ENCODE measurements at places on chromosomes 3 and 15.

DNA sequence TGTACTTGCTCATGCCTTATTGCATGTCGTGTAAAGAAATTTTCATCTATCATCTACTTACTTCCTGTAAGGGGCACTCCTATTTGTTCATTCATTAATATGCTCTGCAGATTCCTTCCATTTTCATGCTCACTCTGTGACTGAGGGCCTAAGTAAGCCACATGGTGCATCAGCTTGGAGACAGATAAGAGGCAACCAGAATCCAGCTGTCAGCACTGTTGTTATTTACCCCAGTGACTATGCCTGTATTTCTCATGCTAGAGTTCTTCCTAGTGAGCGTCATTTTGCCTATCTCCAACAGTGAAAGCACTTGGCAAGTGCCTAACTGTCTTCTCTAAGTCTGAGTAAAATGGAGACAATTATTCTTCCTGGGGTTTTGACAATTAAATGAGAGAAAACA is 124.8 kb upstream of the ABI3BP start:
- DNase-seq, result no peak

DNA sequence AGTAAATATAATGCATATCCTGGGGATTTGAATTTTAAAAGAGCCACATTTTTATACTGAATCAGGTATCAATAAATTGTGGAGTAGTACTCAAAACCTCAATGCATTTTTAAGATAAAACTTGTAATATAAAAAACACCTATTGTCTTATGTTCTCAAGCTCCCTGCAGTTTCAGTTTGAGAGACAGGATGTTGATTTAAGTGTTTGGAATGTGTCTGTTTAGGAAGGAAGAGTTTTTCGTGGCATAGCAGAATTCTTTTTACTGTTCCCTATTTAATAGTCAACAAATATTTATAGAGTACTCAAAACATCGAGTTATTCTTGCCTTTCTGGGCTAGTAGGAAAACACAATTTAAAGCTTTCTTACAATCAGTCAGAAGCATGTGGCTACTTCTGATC is 146.1 kb upstream of the BCHE start:
- DNase-seq, result no peak

DNA sequence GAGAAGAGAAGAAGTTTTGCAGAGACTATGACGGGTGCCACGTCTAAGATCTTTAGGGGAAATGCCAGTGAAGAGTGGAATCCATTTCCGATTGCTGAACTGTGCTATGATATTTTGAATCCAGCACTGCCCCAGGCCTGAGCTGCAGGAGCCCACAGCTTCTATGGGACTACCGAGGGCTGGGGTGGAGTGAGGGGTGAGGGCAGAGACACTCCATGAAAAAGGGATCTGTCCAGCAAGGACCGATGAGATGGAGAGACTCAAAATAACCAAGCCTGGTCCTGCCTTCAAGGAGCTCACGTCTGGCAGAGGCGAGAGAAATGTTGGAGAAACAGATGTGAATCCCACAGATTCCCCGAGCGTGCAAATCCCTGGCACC is 79.8 kb upstream of the MEF2A start:
- DNase-seq, result no peak

GRCh38 chr3:115676336-115676735 is 53.0 kb downstream of the GAP43 start:
- DNase-seq, result no peak

DNA sequence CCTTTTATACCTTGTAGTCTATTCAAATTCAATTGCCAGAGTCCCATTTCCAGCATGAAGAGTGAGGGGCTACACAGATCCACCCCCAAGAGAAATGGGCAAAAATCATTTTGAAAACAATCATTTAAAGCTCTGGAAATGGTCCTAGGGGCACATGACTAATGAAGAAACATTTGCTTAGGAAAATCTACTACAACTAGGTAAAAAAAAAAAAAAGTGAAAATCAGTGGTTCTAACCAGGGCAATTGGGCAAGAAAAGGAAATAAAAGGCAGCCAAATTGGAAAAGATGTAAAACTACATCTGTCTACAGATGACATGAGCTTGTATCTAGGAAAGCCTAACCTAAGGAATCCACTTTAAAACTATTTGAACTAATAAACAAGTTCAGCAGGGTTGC is 9.4 kb downstream of the IMPG2 start:
- DNase-seq, result no peak

DNA sequence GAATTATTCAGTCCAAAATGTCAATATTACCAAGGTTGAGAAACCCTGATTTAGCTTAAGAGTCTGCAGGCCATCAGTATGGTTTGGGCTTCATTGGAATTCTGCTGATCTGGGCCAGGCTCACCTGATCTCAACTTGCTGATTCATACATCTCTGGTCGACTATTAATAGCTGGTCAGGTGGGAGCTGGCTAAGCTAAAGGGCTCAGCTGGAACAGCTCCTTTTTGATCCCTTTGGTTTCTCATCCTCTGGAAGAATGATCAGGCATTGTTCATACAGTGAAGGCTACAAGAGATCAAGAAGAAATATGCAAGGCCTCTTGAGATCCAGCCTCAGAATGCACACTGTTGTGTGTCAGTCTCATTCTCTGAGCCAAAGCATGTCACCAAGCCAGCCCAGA is 123.3 kb upstream of the MME start:
- no peak for DNase-seq

GRCh38 chr15:63232943-63233342 is 43.5 kb downstream of the RAB8B start:
- no peak for DNase-seq

GRCh38 chr3:109081746-109082510 is 36.0 kb downstream of the MORC1 start:
- DNase-seq, result no peak

DNA sequence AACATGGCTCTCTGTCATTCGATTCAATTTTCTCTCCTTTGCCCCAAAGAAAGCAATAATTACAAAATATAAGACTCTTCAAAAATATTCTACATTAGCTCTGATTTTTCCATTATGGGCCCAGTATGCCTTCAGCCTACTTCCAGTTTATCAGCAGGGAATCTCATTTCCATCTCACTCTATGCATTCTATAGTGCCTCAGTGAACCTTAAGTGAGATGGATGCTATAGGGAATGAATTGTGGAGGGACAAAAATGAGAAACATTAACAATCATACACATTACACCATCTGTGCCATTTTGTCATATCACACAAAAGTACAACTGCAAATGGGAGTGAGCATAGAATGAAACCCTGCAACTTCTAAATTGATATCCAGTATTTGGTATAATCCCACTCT is 50.7 kb upstream of the TSPAN3 start:
- no peak for DNase-seq

GRCh38 chr3:16587681-16588060 is 17.6 kb downstream of the DAZL start:
- peak; percentile 23 for DNase-seq

GRCh38 chr15:85457392-85457968 is 77.1 kb downstream of the AKAP13 start:
- no peak for DNase-seq

- DNase-seq, result no peak
Observed at GRCh38 chr15:87099916-87100315, 1020.2 kb downstream of the AGBL1 start.

- no peak for DNase-seq
Observed at GRCh38 chr15:40879609-40880008, 5.6 kb upstream of the RHOV start.

- no peak for DNase-seq
Observed at GRCh38 chr15:60735559-60736047, 256.7 kb upstream of the ICE2 start.

GRCh38 chr3:4021162-4021561 is 221.9 kb downstream of the LRRN1 start:
- DNase-seq, result no peak

GRCh38 chr3:119747357-119747756 is 34.5 kb upstream of the NR1I2 start:
- DNase-seq, result no peak

- DNase-seq, result no peak
Observed at GRCh38 chr3:141723255-141723654, 14.8 kb upstream of the RNF7 start.

DNA sequence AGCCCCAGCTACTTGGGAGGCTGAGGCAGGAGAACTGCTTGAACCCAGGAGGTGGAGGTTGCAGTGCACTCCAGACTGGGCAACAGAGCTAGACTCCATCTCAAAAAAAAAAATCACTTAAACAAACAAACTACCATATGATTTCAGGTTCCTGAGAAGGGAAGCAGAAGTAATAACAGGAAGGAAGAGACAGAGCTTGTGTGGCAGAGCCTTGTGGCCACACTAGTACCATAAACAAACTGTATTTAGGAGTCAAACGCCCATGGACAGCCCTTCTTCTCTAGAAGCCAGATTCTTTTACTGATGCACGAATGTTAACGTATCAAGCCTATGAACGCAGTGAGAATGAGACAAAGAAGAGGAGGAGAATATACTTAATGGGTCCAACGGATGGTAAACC is 12.0 kb downstream of the MTMR10 start:
- DNase-seq, result no peak

DNA sequence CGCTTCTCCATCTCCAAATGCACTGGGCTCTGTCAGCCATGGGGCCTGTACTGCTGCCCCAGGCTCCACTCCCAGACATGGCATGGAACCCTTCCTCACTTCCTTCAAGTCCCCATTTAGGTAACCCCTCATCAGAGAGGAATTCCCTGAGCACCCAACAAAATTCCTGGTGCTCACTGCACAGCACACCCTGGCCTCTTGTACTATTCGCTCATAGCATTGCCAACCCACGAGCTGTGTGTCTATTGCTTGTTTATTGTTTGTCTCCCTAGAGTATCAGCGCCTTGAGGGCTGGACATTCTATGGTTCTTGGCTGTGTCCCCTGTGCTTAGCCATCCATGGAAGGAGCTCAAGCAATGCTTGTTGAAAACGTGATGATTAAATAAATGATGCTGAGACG is 46.1 kb upstream of the SLCO2A1 start:
- no peak for DNase-seq
